ENCODE measurements at places on chromosomes 2 and 18.

GRCh38 chr2:62593825-62594224, 87.8 kb upstream of the TMEM17 start:
- DNase-seq, result no peak

DNA sequence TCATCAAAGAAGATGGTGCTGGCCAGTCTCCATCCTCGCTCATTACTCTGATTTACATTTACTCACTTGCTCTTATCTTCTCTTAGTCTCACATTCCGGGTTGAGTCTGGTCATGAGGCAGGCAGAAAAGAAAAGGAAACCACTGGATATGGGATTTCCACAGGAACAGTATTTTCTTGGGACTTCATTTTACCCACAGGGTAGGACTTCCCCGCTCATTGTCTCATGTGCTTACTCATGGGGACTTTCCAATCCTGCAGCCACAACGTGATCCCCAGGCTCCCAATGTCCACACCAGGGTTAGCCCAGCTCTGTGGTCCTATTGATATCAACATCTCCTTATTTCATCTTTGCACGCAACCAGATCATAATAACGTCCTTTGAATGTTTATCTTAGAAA, 373.8 kb downstream of the TMEM182 start:
- DNase-seq, result peak; percentile 85

- peak; percentile 36 for DNase-seq
Measured at GRCh38 chr2:20430461-20431300, 16.2 kb upstream of the RHOB start.

- no peak for DNase-seq
Measured at GRCh38 chr18:62702259-62702658, 13.1 kb upstream of the PHLPP1 start.

DNA sequence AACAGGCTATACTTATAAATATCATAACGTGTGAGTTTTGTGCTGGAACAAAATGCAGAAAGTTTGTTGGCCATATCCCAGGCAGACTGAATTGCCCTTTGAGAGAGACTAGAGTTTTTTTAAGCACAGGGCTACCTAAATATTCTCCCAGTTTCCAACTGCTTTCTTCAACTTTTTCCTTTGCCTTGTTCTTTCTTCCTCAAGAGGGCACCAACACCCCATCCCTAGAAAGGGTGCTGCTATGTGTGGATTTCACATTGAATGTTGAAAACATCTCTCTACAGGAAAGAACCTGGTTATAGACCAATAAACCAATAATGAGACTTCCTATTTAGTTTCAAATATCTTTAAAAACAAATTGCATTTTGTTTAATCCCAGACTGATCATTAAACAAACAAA, 87.9 kb downstream of the ICOS start:
- DNase-seq, result peak; percentile 38

DNA sequence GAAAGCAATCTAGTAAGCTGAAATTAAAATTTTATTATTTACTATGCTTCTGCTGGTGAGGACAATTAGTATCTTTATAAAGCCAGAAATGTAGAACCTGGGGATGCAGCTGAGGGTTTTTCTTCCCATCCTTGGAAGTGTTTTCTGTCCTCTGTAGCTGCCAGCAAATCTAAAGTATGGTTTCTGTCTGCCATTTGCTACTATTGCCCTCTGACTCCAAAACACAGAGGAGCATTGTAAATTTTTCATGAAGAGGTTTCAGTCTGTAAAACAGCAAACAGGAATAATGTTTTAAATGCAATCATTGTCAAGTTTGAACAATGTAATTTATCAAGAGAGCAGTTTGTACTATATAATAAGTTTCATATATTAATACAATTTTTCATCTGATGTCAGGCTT, 258.8 kb downstream of the ZNF407 start:
- DNase-seq, result no peak

- DNase-seq, result peak; percentile 26
Measured at GRCh38 chr2:126885751-126886210, 12.9 kb upstream of the TEX51 start.

- no peak for DNase-seq
Measured at GRCh38 chr2:71630454-71631328, 177.3 kb downstream of the DYSF start.

GRCh38 chr2:29520001-29520400, 401.4 kb downstream of the ALK start:
- DNase-seq, result peak; percentile 25

GRCh38 chr18:63844254-63844653, 43.3 kb upstream of the SERPINB2 start:
- peak; percentile 4 for DNase-seq

GRCh38 chr2:106974891-106975290, 88.9 kb upstream of the ST6GAL2 start:
- DNase-seq, result no peak

DNA sequence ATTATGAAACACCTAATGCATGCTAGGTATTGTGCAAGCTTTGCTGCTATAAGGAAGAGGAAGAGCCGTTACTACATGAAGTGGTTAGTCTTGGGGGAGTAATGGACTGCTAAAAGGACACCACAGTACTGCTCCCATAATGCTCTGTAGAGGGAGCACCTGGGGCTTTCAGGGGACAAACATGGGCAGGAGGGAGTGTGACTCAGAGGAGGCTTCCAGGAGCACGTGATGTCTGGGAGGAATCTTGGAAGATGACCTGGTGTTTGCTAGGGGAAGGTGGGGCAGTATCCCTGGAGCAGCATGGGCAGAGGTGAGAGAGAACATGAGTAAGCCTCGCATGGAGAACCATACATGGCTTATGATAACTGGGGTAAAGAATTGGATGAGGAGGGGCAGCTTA, 18.8 kb downstream of the MAPK4 start:
- DNase-seq, result peak; percentile 32

DNA sequence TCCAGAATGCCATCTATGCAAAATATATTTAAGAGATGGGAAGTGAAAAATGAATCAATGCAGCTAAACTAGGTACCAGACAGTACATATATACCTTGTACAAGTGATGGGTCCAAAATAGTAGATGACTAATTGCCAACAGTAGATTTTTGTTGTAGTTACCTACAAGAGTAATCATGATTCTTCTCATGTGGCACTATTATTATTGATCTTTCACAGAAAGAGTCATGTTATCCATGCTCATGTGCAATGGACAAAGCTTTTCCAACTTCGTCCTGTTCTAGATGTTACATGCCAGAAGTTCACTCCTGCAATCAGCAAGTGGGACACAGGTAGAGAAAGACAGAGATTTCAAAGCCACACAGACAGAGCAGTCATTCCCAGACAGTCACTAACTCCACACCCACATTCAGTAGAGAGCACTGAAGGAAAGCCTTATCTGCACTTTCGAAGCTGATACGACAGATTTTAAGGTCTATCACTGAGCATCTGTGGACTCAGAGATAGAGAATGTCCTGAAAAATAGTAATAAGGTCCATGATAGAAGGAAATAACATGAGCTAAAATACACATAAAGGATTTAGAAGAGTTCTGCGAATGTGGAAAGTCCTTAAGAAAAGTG, 101.6 kb upstream of the ITPRID2 start:
- DNase-seq, result no peak

GRCh38 chr2:54726940-54727339, 3.5 kb downstream of the EML6 start:
- DNase-seq, result no peak

GRCh38 chr2:185689906-185690539, 48.6 kb upstream of the FSIP2 start:
- no peak for DNase-seq

- no peak for DNase-seq
Measured at GRCh38 chr18:27662949-27663348, 477.8 kb upstream of the CHST9 start.

DNA sequence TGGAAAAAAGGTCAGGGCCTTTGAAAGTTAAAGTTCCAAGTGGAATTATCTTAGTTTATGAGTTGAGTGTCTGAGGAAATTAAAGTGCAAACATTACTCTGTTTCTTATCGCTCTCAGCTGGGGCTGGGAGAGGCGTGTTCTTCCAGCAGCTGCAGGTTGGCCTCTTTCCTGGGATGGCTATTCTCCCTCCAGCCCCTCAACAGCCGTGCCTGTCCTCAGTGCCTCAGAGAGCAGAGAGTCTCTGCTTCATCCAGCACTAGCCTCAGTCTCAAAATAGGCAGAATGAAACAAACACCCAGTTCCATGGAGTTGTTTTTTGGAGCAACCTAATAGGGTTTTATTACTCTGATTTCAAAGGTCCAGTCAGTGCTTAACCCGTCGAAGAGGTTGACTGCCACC, 298.1 kb downstream of the GALR1 start:
- no peak for DNase-seq

GRCh38 chr18:48563027-48563426, 24.2 kb downstream of the CTIF start:
- DNase-seq, result peak; percentile 78

GRCh38 chr2:202442882-202443281, 66.8 kb downstream of the BMPR2 start:
- no peak for DNase-seq

GRCh38 chr2:109613081-109613921, 465 bp downstream of the SEPTIN10 start:
- peak; percentile 58 for DNase-seq

DNA sequence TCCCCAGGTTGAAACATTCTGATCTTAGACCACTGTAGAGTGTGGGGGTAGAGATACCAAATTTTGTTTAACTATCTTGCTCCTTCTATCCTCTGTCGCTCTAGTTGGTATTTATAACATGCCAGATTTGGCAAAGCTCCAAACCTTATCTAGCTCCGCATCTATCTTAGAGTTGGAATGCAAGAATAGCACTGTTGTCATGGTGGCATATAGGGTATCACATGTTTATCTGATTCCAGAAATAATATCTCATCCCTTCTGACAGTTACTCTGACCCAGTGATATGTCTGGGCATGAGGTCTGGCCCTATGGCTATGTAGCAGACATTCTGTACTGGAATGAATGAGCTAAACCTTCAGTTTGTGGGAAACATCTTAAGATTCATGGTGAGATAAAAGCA, 51.7 kb downstream of the CABYR start:
- DNase-seq, result no peak

DNA sequence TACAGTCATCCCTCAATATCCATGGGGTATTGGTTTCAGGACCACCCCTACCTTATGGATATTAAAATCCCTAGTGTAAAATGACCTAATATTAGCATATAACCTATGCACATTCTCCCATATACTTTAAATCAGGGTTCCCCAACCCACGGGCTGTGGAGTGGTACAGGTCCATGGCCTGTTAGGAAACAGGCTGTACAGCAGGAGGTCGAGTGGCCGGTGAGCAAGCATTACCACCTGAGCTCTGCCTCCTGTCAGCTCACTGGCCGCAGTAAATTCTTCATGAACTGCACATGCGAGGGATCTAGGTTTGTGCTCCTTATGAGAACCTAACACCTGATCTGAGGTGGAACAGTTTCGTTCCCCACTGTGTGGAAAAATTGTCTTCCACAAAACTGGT, 73.8 kb downstream of the RIF1 start:
- DNase-seq, result no peak

- DNase-seq, result no peak
Measured at GRCh38 chr2:190413421-190413820, 5.3 kb downstream of the MFSD6 start.

- DNase-seq, result no peak
Measured at GRCh38 chr2:27069436-27069835, 2.0 kb downstream of the OST4 start.

GRCh38 chr2:148599109-148599991, 45.2 kb upstream of the EPC2 start:
- no peak for DNase-seq

DNA sequence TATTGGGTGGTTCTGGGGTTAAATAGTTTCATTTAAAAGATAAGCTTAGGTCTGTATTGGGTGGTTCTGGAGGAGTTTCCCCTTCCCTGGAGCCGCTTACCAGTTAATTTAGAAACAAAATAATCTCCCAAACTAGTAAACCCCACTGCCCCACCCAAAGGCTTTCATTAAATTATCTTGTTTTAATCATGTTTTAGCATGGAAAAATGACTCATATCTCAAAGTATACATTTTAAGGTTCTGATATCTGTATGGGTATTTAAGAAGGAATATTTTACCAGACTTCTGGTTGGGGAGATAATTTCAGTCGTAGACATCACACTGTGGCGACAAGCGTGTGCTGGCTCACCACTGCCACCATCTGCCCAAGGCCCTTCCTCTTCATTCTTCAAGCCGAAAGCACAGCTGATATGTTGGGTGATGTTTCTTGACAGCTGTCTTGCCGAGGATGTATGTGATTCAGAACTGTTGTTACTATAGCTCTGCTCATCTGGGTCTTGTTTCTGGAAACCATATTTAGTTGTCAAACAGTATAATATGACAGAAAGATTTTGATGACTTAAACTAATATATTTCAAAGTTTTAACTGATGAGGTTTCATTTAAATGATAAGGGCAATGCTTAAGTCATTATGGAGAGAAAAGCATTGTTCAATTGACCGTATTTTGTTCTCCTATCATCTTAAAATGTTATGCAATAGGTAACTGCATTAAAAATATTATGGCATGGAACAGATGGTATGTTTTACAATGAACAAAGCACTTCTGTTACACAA, 5.1 kb downstream of the FIGLA start:
- DNase-seq, result peak; percentile 62

DNA sequence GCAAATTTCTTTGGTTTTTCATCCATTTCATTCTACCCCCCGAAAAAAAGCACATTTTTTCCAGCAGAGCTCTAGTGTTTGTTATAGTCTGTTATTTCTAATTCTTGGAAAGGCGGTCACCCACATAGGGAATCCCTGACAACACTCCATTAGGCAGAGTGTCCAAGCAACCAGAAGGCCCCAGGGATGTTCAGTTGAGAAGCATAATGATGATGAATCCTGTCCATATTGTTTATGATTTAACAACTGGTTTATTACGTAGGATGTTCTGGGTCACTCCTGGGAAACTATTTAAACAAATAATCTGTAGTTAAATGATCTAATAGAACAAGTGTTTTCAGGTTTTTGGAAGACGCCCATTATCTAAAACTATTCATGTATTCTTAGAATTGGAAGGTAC, 388.7 kb downstream of the TNS1 start:
- no peak for DNase-seq

- DNase-seq, result peak; percentile 61
Measured at GRCh38 chr2:160920791-160921303, 239.4 kb upstream of the TANK start.

GRCh38 chr18:11369556-11369955, 220.2 kb upstream of the PIEZO2 start:
- DNase-seq, result no peak
